ENCODE measurements at places on chromosomes 1 and 21.

DNA sequence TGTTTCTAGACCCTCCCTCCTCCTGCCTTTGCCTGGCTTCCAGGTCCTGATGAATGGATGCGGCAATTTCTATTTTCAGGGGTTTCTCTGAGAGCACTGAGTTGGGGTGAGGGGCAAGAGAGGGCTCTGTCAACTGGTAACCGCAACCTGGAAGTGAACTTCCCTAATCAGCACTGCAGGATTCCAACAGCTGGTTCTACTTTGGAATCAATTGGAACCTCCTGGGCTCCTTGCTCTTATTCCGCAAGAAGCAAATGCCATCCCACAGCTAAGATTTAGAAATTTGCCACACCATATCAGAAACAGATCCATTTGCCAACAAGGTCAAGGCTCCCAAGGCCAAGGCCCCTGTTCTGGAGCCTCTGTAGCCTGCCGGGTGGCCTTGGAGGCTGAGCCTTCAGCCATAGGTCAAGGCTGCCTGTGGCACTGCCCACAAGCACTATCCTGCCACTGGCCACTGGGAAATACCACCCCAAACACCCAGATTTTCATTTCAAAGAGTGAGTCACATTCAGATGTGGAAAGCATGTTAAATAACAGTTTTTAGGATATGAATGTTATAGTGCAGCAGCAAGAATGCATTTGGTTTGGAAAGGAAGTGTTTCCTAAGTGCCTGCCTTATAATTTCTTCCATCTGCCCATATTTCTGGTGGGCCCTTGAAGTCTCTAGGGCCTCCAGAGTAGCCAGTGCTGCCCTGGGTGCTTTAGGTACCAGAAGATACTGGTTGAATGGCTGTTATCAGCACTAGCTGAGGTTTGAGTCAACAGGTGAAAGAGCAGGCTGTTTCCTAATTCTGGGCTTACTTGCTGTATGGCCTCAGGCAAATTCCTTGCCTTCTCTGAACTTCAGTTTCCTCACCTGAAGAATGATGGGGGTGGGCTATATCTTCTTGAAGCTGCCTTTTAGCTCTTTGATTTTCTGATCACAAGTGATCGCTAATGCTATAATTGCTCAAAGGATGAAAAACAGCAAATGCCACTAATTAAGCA is 56.3 kb upstream of the JUN start:
- DNase-seq = no peak

DNA sequence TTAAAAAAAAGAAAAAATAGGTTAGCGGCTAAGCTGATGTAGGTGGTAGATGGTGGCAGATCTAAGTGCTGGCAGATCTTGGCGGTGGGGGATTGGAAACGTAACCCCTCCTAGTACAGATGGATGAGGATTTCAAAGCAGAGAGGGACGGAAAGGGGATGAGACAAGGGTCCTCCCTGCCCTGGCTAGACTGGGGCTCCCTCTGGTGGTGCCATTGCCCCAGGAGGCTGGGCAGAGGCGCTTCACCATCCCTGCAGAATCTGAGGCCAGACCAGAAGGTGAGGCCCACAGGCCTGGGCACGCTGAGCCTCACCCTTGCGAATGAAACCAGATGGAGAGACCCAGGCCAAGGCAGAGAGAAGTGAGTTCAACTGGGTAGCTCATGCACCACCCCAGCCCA is 7.0 kb upstream of the PLEKHA6 start:
- no peak for DNase-seq

- no peak for DNase-seq
These were observed 450.2 kb downstream of the LMO4 start for GRCh38 chr1:87778896-87779295.

- DNase-seq = no peak
These were observed 30.4 kb upstream of the PDC start for GRCh38 chr1:186491336-186491735.

GRCh38 chr1:208868554-208868953 is 624.4 kb upstream of the PLXNA2 start:
- DNase-seq = no peak

DNA sequence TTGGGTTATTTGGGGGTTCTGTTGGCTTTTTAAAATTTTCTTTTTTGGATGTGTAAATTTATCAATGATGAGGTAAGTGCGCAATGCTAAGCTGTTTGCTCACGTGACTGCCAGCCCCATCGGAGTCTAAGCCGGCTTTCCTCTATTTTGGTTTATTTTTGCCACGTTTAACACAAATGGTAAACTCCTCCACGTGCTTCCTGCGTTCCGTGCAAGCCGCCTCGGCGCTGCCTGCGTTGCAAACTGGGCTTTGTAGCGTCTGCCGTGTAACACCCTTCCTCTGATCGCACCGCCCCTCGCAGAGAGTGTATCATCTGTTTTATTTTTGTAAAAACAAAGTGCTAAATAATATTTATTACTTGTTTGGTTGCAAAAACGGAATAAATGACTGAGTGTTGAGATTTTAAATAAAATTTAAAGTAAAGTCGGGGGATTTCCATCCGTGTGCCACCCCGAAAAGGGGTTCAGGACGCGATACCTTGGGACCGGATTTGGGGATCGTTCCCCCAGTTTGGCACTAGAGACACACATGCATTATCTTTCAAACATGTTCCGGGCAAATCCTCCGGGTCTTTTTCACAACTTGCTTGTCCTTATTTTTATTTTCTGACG is 3.1 kb downstream of the OLIG2 start:
- DNase-seq = no peak

- DNase-seq = no peak
These were observed 513.7 kb upstream of the PLXNA2 start for GRCh38 chr1:208757846-208758245.
